T-helper 22 cell (primary cell): ENCODE measurements at places on chromosomes 1 and 21.

- no peak for DNase-seq
Measured at GRCh38 chr21:41932576-41933312, 21.1 kb downstream of the C2CD2 start.

- no peak for DNase-seq
Measured at GRCh38 chr1:181043025-181043888, 9.5 kb downstream of the MR1 start.

DNA sequence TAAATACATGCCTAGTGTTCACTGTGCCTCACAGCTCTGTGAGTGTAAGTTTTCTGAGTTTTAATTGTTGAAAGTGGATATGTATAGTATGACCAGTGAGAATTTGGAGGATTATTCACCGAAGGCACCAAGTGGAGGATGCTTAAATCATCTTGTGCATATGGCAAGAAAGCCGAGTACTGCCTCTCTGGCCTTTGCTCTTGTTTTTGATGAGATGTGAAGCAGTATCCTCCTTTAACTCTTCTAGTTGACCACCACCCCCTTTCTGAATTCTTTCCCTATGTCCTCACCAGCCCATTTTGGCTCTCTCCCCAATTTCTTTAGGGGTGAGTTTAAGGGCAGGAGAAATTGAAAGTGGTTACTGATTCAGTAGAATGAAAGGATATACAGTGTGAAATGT is 130.4 kb downstream of the SYT2 start:
- no peak for DNase-seq

DNA sequence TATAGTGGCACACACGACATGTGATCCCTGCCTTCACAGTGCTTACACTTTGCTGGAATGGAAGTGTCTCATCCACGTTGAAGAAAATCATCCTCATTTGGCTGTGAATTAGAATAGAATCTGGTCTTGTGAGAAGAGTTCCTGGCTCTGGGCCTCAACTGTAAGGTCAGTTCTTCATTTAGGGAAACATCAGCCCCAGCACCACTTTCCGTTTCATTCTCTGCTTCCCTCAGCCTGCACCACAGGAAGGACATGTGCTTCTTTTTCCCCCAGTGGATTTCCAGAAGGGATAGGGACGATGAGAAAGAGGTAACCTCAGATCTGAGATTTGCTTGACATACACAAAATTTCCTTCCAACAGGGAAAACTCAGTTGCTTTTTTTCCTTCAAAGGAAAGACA is 3.7 kb upstream of the ALX3 start:
- DNase-seq, result no peak

- DNase-seq, result no peak
Measured at GRCh38 chr21:44519346-44520325, 20.4 kb downstream of the KRTAP10-1 start.

GRCh38 chr1:109467301-109467777 is 993 bp downstream of the SYPL2 start:
- no peak for DNase-seq

- no peak for DNase-seq
Measured at GRCh38 chr1:59128239-59128736, 168.6 kb upstream of the FGGY start.
